T follicular helper cell (primary cell): ENCODE measurements at places on chromosomes 2 and 18.

DNA sequence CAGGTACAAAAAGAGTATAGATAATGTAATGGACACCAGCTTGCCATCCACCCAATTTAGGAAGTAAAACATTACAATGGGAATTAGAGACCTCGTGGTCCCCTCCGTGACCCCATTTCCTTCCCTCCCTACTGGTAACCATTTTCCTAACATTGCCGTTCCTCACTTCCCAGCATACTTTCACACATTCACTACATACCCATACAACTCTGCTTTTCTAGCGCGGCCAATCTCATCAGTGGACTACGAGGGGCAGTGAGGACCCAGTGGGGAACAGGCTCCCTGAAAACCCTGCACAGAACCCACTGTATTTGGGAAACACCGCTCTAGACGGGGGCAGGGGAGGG is 1.1 kb downstream of the ENOSF1 start:
- DNase-seq, result no peak

DNA sequence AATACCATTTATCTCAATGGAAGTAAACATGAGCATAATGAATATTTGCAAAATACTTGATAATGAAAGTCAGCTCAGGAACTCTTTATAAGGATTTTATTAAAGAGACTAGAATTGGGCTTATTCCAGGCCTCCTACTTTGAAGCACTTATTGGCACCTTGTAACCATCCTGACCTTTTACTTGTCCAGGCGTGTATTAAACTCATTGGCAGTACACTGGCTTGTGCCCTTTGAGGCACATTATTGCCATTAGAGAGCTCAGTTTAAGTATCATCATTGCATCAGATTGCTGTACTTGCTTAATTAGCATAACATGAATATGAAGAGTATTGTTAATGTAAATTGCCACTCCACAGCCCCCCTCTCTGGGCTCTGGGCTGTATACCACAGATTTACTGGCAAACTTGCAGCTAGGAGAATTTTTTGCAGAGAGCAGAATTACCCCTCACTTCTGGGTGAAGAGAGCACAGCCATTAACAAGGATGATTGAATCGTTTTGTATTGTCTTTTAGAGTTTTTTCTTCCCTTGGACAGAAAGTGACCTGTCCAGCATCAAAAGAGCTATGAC is 72.5 kb downstream of the XIRP2 start:
- no peak for DNase-seq

DNA sequence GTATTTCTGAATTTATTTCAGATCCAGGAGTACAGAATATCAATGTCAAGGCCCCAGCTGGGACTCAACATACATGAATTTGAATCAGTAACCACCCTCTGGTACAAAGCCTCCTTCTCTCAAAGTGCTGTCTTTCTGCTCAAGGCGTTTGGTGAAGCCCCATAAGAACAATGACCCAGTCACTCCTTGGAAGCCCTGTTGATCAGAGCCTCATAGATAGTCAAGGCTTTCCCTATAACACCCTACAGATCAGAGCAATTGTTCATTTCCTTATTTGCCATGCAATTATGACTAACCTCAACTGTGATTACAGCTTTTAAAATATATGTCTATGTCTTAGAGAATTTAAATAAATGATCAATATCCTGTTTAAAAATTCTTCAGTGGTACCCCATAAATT is 159.1 kb upstream of the CREB1 start:
- no peak for DNase-seq

DNA sequence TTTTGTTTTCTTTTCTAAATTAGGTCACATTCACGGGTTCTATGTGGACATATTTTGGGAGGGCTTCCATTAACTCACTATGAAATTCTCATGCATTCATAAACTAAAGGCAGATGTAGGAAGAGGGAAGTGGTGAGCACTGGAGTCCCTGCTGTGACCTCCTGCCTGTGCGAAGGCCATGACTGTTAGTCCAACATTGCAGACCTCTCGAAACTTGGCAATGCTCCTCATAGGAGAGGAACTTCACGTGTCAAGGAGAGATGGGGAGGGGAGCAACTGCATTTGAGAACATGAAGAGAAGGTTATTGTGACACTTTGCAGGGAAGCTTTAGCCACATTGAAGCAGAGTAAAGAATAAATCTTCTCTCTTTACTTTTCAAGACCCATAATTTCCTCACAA is 126.4 kb upstream of the HNMT start:
- no peak for DNase-seq

DNA sequence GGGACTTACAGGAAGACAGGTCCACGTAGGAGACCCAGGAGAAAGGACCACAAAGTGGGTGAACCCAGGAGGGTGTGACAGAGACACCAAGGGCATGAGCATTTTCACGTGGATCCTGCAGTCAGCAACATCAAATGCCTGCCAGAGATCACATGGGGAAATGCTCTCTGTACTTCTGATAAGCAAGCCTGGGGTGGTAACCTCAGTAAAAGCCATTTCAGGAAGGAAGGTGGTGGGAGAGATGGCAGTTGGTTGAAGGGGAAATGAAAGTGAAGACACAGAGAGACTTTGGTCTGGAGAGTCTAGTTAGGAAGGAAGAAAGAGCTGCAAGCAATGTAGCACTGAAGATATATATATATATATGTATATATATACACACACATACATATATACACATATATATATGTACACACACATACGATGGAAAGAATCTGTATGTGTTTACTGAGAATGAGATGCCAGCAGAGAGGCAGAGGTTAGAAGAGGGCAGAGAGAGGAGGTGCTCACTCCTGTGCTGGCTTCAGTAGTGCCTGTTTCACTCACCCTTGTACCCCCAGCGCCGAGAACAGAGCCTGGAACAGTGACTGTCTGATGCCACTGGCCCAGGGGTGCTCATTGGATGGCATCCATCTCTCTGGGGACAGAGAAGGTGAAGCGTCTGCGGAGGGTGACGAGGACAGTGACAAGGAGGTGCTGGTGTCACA is 314.9 kb downstream of the AFF3 start:
- no peak for DNase-seq

- DNase-seq, result no peak
These were observed 3.8 kb downstream of the NT5C1B start for GRCh38 chr2:18585526-18585925.
